Natural killer cell treated with Interleukin-12 subunit alpha and Interleukin-12 subunit beta and Interleukin-15 and Interleukin-18, amount 100 ng/mL, for 72 hours (primary cell): ENCODE measurements at places on chromosomes 16 and 17. TPM values are rescaled to one million over a fixed set of nuclear protein-coding genes. Genes with fewer than 3 reads are reported as not detected.

Gene ZNF385C
- not detected for total RNA-seq

Gene GAS2L2
- not detected for total RNA-seq

Gene EPOP
- total RNA-seq = 41.0 TPM

Gene BTBD17
- total RNA-seq = not detected

Gene SLC38A8
- total RNA-seq = not detected

Gene ACE
- not detected for total RNA-seq

Gene TXNDC11
- 62.4 TPM for total RNA-seq

Gene OR1D5
- total RNA-seq = not detected

Gene CDK5RAP3
- 278 TPM for total RNA-seq

Gene MYH8
- not detected for total RNA-seq

Gene SPATA32
- total RNA-seq = 0.81 TPM

Gene SMARCE1
- total RNA-seq = 94.6 TPM

Gene COX6A2
- total RNA-seq = not detected

Gene OR1A1
- total RNA-seq = not detected

Gene NLK
- 19.6 TPM for total RNA-seq

Gene KRTAP9-4
- total RNA-seq = not detected

Gene TPSAB1
- 6.6 TPM for total RNA-seq

Gene TMIGD1
- not detected for total RNA-seq

Gene ABI3
- 26.9 TPM for total RNA-seq

Gene KRT20
- not detected for total RNA-seq

Gene TBX21
- total RNA-seq = 437 TPM

Gene NPIPA5
- 15.5 TPM for total RNA-seq

Gene CD300C
- total RNA-seq = 1.5 TPM

Gene EPN3
- total RNA-seq = not detected

Gene CCDC200
- total RNA-seq = not detected

Gene MILR1
- total RNA-seq = 6.9 TPM

Gene NPB
- 0.17 TPM for total RNA-seq

Gene MAF
- 41.9 TPM for total RNA-seq

Gene TSPAN10
- not detected for total RNA-seq

Gene BRD7
- total RNA-seq = 91.4 TPM

Gene C16orf96
- total RNA-seq = not detected

Gene P2RX1
- total RNA-seq = 3.9 TPM

Gene DERL2
- 102 TPM for total RNA-seq

Gene ZSCAN10
- not detected for total RNA-seq

Gene PDE6G
- 4.8 TPM for total RNA-seq

Gene CIITA
- total RNA-seq = 13.3 TPM

Gene CTU2
- 80.4 TPM for total RNA-seq

Gene CHST6
- 0.08 TPM for total RNA-seq

Gene KRTAP4-9
- total RNA-seq = not detected

Gene CXCL16
- 46.3 TPM for total RNA-seq

Gene CBX2
- total RNA-seq = 0.95 TPM

Gene CHRNE
- total RNA-seq = 7.6 TPM

Gene TOM1L1
- total RNA-seq = not detected

Gene ITGAX
- total RNA-seq = 124 TPM

Gene MT1M
- total RNA-seq = 0.36 TPM

Gene USP36
- 154 TPM for total RNA-seq

Gene SIAH1
- total RNA-seq = 21.0 TPM

Gene ABCA9
- total RNA-seq = 0.12 TPM

Gene KRT13
- total RNA-seq = not detected

Gene TBC1D3D
- not detected for total RNA-seq

Gene CALB2
- total RNA-seq = not detected

Gene ADORA2B
- total RNA-seq = 0.95 TPM

Gene FOXN1
- total RNA-seq = not detected

Gene KRTAP16-1
- not detected for total RNA-seq

Gene MEOX1
- total RNA-seq = not detected

Gene NAGS
- 1.9 TPM for total RNA-seq

Gene KRT36
- not detected for total RNA-seq

Gene LDHD
- 0.19 TPM for total RNA-seq

Gene ZNF771
- total RNA-seq = 3.4 TPM
